Foreskin keratinocyte (primary cell): ENCODE measurements at places on chromosomes 11 and 22. TPM values are rescaled to one million over a fixed set of nuclear protein-coding genes. Genes with fewer than 3 reads are reported as not detected.

PKDREJ gene
- polyA plus RNA-seq: under 0.01 TPM in 1 of 2 replicates, not detected in the other

PVALB gene
- not detected in 2 replicates for polyA plus RNA-seq

MRPL16 gene
- polyA plus RNA-seq: 89.3 and 95.3 TPM in 2 replicates

LDLRAD3 gene
- 4.0 and 5.0 TPM in 2 replicates for polyA plus RNA-seq

TIGD3 gene
- 0.10 and 0.13 TPM in 2 replicates for polyA plus RNA-seq

C22orf15 gene
- 0.51 and 0.92 TPM in 2 replicates for polyA plus RNA-seq

LDHA gene
- polyA plus RNA-seq: 706 and 907 TPM in 2 replicates

PNPLA3 gene
- 3.4 and 4.0 TPM in 2 replicates for polyA plus RNA-seq
